Esophagus muscularis mucosa (tissue), 4 donors: ENCODE measurements at places on chromosomes 5 and 9.
A peak's percentile ranks its signal among the peaks of the same experiment; 100 is the strongest.

GRCh38 chr9:2730971-2731370, 13.7 kb downstream of the KCNV2 start:
- DNase-seq: no peak

DNA sequence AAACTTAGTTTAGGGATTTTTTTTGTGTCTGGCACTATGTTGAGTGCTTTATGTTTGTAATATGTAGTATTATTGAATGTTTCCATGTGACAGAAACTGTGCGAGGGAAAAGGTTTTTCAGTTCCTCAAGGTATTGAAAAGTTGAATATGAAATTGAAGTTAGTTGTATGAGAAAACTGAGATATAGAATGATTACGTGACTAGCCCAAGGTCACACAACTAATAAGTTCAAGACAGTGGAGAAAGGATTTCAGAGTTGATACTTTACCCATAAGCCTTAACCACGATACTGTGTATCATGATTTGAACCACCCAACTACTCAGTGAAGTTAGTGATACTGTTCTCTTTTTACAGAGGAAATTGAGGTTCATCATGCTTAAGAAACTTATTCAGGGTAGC, 5.7 kb downstream of the NIPBL start:
- DNase-seq: no peak

DNA sequence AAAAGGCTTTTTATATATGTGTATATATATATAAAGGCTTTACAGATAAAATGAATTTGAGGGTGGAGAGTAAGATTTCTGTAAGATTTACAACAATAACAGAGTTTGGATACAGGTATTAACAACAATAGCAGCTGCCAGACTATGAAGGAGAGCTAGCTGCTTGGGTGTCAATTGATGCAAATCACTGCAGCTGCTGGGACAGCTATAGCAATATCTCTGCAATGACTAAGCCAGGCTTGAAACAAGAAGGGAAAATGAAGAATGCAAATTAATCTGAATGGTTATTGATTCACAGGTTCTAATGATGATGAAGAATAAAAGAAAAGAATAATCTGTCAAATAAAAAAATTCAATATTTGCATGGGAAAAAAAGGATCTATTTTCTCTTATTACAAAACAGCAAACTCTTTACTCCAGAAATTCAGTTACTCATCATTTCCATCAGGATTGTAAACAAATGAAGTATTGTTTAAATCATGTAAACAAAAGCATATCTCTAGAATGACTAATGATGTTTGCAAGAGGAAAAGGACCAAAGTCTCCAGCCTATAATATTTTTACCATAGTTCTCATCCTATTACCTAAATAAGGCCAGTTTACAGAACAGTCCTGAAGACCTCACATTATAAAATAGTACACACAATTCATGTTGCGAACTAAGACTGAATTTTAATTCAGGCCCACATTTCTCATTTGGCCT, 219.0 kb downstream of the HTR1A start:
- no peak for DNase-seq

- DNase-seq: no peak
Measured at GRCh38 chr9:13450723-13451122, 171.2 kb upstream of the MPDZ start.

DNA sequence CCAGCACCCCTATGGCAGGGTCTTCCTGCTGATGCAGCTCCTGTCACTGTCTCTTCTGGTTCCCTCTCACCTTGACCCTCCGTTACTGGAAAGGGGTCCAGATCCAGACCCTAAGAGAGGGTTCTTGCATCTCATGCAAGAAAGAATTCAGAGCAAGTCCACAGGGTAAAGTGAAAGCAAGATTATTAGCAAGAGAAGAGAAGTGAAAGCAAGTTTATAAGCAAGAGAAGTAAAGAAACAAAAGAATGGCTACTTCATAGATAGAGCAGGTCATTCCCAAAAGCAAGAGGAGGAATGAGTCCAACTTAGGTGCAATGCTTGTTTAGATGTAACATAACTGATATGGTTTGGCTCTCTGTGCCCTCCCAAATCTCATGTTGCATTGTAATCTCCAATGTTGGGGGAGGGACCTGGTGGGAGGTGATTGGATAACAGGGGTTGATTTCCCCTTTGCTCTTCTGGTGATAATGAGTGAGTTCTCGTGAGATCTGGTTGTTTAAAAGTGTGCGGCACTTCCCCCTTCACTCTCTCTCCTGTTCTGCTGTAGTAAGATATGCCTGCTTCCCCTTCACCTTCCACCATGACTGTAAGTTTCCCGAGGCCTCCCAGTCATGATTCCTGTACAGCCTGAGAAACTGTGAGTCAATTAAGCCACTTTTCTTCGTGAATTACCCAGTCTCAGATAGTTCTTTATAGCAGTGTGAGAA, 183.3 kb downstream of the MED10 start:
- peak; percentile 53 for DNase-seq

DNA sequence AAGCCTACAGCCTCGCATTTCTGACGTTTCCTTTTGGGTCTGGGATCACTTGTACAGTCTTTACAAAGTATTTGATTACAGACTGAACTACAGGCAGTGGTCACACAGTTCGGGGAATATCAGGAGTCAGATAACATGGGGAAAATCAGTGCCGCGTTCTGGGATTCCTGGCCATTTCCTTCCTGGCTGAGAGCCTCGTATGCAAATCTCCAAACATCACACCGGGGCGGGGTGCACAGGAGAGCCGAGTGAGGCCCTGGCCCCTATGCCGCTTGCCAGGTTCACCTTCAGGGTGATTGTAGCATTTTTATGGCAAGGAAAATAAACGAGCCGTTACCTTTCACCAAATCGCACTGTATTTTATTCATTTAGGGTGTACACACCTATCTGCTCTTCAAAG, 29.6 kb upstream of the SLC9A3 start:
- DNase-seq: no peak

- DNase-seq: no peak
Measured at GRCh38 chr9:8062459-8062858, 262.9 kb upstream of the DMAC1 start.

- no peak for DNase-seq
Measured at GRCh38 chr9:124629600-124629999, 122.4 kb upstream of the NR5A1 start.

DNA sequence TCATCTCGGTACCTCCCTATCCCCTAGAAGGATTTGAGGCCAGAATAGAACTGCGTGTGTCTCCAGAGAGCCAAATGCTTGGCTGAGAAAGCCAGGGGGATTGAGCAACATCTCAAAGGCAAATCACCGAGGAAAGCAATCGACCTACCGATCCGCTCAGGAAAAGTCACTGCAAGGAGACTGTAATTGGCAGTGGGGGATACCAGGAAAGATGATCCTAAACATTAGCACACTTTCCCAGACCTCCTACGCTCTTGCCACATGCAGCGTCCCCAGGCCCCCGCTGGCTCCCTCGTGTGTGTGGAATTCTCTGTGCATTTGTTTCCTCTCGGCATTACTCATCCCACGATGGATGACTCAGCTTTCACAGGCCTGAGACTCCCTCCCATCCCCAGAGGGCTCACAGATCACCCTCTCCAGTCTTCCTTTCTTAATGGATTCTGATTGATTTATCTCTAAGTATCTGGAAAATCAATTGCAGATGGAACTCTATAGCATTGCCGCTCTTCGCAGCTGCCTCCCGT, 82.2 kb upstream of the ICE1 start:
- no peak for DNase-seq
